GM10248 (cell line): ENCODE measurements at places on chromosomes 5 and 9.

- DNase-seq, result no peak
Observed at GRCh38 chr9:107862323-107862722, 372.8 kb upstream of the KLF4 start.

DNA sequence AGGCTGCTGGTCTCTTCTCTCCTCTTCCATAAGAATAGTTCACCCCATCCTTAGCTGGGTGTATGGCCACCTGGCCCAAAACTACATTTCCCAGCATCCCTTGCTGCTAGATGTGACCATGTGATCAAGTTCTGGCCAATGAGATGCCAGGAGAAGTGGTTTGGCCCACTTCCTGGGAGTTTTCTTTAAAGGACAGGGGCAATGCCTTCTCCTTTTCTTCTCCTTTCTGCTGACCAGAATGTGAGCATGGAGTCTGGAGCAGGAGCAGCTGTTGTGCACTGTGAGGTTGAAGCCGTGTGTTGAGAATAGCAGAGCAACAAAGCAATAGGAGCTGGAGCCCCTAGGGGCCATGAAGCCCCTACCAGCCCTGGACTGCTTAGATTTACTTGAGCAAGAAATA is 36.8 kb downstream of the C9orf50 start:
- peak; percentile 73 for DNase-seq

DNA sequence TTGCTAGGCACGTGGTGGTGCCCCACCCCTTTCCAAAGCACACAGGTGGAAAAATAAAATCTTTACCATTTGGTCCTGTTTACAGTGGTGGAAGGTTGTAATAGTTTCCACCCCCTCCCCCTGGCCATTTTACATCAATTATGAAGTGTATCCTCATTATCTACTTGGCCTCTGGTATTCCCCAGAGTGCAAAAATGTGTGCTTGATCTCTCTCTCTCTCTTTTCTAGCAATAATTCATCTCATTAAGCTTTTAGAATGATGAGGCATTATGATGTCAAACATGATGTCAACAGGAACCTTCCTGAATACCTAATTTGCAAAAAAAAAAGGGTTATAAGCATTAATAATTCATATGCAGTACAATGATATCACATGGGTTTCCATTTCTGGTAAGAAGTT is 3.1 kb downstream of the PDE8B start:
- no peak for DNase-seq

- DNase-seq, result no peak
Observed at GRCh38 chr9:35436933-35437332, 53.0 kb upstream of the RUSC2 start.

- DNase-seq, result no peak
Observed at GRCh38 chr9:136808075-136808805, 492 bp downstream of the RABL6 start.

DNA sequence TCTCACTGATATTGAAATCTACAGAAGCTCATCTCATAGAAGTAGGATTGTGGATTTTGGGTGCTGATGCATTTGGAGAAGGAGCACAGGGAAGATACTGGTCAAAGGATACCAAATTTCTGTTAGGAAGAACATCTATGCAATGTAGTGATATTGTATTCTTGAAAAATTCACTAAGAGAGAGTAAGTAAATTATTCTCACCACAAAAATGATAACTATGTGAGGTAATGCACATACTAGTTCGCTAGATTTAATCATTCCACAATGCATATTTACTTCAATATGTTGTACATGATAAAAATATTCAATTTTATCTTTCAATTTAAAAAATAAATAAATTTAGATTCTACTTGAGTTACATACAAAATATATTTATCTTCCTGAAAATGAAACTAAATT is 2040.5 kb upstream of the C9orf72 start:
- no peak for DNase-seq

DNA sequence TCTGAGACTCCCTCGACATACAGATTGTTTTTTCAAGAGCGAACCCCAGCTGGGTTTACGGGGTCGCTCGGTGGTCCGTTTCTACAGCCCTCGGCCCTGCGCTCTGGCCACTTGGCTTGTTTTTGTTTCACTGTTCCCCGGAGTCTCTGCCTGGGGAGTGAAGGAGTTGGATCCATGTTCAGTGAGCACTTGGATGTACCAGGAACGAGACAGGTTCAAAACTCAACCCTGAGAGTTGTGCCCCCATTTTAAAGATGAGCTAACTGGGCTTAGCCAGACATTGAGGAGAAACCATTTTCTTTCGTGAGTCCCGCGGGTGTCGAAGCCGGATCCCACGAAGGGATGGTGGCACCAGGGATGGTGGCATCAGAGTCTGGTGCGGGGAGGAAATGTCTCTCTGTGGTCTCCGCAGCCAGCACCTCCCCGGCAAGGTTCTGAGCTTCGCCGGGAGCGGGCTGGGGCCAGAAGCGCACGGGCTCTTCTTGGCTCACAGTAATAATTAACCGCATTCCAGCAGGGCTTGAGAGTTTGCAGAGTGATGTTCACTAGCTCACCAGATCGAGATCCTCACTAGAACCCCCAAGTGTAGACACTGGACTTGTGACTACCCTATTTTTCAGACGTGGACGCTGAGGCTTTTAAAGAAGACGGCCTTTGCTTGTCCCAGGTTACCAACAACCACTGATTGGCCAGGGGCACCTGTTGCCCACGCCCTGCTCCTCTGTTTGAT is 1.0 kb downstream of the MSX2 start:
- no peak for DNase-seq

DNA sequence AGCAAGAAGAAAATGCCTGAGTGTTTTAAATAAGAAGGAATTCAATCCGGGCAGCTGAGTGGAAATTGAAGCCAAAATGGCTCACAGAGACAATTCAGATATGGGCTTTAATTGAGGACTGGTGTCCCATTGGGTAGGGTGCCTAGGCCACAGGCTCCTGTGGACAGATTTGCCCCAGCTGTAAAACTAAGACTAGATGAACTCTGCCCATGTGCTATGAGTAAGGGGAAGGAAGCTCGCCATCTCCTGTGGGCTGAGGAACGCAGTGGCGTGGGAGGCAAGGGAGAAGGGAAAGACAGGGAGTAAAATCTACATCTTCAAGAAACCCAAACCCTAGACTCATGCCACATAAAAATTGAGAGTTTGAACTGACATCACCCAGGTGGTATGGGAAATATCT is 66.1 kb downstream of the KLHL3 start:
- no peak for DNase-seq

DNA sequence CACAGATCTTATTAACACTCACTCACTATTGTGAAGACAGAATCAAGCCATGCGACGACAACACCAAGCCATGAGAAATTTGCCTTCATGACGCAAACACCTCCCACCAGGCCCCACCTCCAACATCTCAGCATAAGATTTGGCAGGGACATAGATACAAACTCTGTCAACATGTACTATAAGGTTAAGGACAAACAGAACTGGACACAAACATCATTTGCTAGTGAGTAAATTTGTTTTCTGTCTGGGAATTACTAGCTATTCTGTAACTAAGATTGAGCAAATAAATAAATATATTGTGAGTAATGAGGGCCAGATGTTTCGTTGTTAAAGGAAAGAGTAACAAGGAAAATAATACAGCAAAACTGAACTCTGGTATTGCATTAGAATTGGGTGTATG is 15.7 kb upstream of the KCNN2 start:
- DNase-seq, result no peak

GRCh38 chr5:90037646-90038045 is 371.9 kb downstream of the CETN3 start:
- DNase-seq, result no peak

GRCh38 chr5:17178373-17178675 is 39.1 kb upstream of the BASP1 start:
- no peak for DNase-seq

GRCh38 chr9:122832194-122832593 is 3.8 kb upstream of the PDCL start:
- DNase-seq, result no peak

DNA sequence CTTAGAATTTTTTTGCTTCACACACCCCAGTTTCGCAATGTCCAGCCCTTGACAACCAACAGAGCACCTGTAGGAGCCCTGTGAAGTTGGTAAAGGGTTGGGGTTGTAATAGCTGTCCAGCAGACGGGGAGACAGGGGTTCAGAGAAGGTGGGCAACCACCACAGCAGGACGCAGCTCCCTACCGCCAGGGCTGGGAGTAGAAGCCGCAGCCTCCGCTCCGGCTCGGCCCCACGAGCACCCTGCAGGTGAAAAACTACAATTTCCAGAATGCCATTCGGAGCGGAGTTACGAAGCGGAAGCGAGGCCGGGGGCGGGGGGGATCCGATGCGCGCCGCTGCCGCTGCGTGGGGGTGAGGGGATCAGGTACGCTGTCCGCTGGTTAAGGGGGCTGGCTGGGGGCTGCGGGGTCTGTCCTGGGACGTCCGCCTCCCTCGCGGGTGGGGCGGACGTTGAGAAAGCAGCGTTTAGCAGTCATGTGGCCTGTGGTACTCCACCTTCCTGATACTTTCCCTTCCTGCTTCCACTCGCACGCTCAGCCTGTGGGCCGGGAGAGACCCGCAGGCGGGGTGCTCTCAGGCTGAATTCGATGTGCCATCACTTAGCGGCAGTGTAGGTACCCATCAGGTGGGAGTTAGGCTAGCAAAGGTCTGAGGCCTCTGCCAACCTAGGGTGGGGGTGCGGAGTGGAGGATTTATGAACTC is at the start of gene TRMT10B:
TRMT10B (plus strand) TSS at position 317 of the 702 bp plus-strand sequence. CDS start 8,127 bp downstream, outside the sequence.
- DNase-seq, result peak; percentile 89

DNA sequence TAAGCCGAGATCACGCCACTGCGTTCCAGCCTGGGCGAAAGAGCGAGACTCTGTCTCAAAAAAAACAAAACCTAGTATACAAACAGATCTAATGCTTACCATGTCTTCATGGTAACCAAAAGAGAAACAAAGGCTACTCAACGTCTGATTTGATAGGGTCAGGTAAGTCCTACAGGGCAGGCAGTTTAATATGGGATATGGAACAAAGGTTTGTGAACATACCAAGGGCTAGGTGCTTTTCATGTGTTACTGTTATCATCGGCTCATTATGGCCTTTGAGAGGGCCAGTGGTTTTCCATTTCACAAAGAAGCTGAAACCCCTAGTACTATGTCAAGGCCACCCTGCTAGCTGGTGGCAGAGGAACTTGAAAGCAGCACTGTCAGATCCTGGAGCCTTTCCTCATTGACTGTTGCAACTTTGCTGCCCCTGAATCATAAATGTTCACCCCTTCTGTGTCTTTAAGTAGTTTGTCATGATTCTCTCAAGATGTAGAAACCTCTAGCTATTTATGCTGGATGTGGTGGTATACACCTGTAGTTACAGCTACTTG is 5.1 kb downstream of the IQGAP2 start:
- no peak for DNase-seq

- DNase-seq, result no peak
Observed at GRCh38 chr9:37715260-37715659, 38.3 kb upstream of the TRMT10B start.

DNA sequence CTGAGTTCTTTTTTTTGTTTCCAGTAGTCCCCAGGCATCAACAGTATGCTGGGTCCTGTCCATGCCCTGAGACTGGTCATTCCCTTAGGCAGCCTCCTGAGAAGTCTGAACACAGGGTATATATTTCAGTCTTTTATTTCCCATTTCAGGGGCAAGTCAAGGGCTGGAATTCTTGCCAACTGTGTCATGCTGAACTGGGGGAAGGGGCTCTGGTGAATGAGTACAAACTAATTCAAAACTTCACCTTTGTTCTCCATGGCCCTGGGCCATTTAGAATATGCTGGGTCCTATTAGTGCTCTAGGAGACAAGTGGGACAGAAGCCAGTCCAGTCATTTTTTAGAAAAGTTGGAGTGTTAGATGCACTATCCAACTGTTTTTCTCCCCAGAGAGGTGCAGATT is 170.3 kb downstream of the TMC1 start:
- DNase-seq, result no peak

DNA sequence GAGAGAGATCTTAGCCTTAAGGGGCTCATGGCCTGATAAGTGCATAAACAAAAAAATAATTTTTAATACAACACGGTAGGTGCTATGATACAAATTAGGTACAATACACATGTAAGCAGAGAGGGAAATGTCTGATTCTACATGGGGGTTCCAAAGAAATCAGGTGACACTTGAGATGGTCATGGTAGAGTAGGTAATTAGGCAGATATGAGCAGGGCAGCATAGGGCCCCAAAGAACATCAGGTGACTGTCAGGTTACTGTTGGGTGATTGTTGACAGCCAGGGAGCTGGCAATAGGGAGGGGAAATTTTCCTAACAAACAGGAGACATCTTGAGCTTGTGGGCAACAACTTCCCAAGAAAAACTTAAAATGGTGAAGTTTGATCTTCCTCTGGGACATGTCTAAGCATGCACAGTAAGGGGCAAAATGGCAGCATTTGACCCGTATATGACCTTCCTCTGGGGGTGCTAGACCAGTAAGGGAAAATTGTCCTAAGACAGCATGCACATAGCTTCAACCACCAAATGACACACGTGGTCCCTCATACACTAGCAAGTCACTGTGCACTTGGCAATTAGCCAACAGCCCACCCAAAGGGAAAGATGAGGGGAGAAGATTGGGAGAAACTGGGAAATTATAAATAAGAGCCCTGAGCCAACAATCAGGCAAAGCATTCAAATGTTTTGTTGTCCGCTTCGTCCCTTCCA is 37.3 kb upstream of the TENT4A start:
- no peak for DNase-seq

- DNase-seq, result no peak
Observed at GRCh38 chr5:61215996-61216395, 53.7 kb upstream of the SMIM15 start.

DNA sequence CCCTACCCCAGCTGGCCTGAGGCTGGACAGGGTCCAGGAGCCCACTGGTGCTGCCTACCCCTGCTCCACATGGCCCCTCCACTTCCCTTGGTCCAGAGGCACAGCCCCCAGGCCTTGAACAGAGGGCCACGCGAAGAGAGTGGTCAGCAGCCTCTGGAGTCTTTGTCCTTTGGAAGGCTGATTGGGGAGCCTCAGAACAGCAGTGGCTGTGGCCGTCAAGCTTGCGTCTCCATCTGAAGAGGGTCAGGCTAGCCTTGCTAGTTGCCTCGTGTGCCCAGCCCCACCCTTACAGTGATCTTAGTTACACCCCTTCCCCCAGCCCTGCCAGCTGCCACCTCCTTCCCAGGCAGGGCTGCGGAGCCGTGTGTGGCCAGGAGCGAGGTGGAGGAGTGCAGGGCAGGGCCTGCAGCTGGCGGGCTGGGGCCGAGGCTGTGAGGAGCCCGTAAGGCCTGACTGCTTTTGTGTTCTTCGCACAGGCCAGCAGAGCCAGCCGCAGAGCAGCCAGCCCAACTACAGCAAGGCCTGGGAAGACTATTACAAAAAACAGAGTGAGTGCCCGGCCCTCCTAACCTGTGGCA is 30.1 kb upstream of the PRDM12 start:
- no peak for DNase-seq

GRCh38 chr9:114784721-114785279 is 21.0 kb downstream of the TNFSF15 start:
- no peak for DNase-seq

DNA sequence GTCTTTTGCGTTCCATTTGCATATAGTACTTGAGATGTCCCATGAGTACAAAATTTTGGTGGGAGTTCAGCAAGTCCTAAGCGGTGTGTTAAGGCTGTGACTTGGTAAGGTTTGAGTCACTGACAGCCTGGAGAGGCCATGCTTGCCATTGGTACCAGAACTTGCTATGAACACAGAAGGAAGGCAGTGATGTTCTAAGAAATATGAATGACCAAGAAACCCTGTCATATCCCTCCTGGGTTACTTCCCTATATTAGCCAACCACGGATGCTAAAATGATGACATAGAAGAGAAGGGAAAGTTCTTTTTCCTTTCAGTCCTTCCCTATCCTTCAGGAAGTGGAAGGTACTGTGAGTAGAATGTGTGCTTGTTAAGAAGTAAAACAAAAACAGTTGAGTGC is 136.7 kb downstream of the GCNT1 start:
- no peak for DNase-seq

- DNase-seq, result no peak
Observed at GRCh38 chr5:41408676-41409443, 101.5 kb downstream of the PLCXD3 start.
